NCI-H1105 (cell line): ENCODE measurements at places on chromosomes 13 and 19.

DNA sequence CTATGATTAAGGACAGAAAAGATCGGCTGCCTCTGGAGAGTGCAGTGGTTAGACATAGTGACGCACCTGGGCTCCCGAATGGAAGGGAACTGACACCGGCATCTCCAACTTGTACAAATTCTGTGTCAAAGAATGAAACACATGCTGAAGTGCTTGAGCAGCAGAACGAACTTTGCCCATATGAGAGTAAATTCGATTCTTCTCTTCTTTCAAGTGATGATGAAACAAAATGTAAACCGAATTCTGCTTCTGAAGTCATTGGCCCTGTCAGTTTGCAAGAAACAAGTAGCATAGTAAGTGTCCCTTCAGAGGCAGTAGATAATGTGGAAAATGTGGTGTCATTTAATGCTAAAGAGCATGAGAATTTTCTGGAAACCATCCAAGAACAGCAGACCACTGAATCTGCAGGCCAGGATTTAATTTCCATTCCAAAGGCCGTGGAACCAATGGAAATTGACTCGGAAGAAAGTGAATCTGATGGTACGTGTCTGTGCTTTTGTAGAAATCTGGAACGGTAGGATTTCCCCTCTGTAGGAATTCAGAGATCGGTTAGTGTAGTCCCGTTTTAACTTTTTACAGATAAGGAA, 16.9 kb downstream of the ERCC5 start:
- no peak for DNase-seq

- no peak for DNase-seq
Measured at GRCh38 chr13:36918246-36919131, 1.5 kb downstream of the SMAD9 start.

DNA sequence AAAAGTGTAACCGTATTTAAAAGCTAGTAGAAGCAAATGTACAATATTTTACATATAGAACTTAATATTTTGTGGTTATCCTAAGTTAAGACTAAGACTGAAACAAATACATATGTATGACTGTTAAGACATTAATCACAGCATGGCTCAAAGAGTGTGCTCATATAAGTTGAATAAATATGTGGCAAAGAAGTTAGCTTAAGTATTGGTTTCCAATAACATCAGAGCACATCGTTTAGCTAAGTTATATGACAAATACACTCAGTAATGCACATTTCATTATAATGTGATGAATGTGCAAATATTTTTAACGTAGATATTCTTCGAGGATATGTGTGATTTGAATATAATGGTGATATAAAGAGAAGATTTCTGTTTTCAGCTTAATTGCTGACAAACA, 253.8 kb downstream of the SLITRK5 start:
- DNase-seq = no peak

- no peak for DNase-seq
Measured at GRCh38 chr19:19162495-19162894, 7.6 kb downstream of the MEF2B start.

GRCh38 chr13:50679321-50679720, 164.2 kb downstream of the DLEU7 start:
- no peak for DNase-seq

- DNase-seq = no peak
Measured at GRCh38 chr19:647566-648284, 8.0 kb downstream of the FGF22 start.

- no peak for DNase-seq
Measured at GRCh38 chr13:40388617-40389016, 277.8 kb downstream of the FOXO1 start.

GRCh38 chr19:3576696-3577443, 4.1 kb downstream of the HMG20B start:
- no peak for DNase-seq

GRCh38 chr13:38202740-38203139, 146.9 kb upstream of the UFM1 start:
- no peak for DNase-seq

GRCh38 chr19:28469544-28469943, 743.4 kb downstream of the UQCRFS1 start:
- DNase-seq = no peak

GRCh38 chr13:107461751-107462150, 753.6 kb downstream of the LIG4 start:
- no peak for DNase-seq

GRCh38 chr19:39126312-39127187, 964 bp downstream of the PAK4 start:
- no peak for DNase-seq

DNA sequence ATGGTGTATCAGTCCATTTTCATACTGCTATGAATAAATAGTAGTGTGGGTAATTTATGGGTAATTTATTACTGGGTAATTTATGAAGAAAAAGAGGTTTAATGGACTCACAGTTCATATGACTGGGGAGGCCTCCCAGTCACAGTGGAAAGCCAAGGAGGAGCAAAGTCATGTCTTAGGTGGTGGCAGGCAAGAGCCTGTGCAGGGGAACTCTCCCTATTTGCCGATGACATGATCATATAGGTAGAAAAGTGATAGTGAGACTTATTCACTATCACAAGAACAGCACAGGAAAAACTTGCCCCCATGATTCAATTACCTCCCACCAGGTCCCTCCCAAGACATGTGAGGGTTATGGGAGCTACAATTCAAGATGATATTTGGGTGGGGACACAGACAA, 1137.7 kb downstream of the UQCRFS1 start:
- no peak for DNase-seq

GRCh38 chr13:103134271-103134670, 68.1 kb upstream of the SLC10A2 start:
- DNase-seq = no peak

DNA sequence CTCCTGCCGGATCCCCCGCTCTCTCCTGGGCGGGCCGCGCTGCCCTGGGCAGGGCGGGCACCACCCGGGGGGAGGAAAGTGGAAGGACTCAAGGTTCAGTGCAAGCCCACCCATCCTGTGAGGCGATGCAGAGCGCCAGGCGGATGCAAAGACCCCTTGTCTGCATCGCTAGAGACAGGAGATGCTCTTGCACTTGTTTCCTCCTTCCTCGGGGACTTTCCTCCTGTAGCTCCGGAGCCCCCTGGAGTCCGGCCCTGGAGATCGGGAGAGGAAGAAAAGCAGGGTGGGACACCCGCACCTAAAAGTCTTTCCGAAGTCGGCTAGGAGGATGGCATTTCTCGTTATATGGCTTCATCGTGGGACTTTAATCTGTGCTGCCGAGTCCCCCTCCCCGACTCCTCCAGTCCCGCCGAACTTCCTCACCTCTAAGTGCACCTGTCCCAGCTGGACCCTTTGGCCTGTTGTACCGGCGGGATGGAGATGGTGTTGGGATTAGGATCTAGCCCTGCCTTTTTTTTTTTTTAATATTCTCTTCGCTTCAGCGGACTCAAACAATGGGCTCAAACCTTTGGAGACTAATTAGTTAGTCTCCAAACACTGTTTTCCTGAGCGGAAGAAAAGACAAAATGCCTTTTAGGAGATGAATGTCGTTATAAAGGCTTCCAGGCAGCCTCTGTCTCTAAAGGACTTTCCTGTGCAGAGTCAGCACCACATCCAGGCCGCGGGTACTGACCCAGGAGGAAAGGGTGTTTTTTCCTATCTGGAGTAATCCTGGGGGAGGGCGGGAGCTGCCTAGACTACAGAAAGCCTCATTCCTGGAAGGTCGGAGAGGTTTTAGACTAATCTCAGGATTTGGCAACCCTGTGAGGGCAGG, 725 bp downstream of the FAM124A start:
- DNase-seq = no peak

DNA sequence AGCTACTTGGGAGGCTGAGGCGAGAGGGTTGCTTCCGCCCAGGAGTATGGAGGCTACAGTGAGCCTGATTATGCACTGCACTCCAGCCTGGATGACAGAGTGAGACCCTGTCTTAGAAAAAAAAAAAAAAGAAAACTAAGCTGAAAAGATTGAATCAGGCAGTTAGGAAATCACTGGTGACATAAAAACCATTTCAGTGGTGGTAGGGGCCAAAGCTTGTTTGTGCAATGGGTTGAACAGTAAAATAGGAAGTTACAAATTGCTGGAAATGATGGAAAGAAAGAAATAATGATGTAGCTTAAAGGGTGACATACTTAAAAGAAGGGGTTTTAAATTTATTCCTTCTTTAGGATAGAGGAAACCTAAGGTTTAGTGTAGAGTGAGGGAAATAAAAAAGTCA, 4.8 kb upstream of the OXGR1 start:
- DNase-seq = no peak

DNA sequence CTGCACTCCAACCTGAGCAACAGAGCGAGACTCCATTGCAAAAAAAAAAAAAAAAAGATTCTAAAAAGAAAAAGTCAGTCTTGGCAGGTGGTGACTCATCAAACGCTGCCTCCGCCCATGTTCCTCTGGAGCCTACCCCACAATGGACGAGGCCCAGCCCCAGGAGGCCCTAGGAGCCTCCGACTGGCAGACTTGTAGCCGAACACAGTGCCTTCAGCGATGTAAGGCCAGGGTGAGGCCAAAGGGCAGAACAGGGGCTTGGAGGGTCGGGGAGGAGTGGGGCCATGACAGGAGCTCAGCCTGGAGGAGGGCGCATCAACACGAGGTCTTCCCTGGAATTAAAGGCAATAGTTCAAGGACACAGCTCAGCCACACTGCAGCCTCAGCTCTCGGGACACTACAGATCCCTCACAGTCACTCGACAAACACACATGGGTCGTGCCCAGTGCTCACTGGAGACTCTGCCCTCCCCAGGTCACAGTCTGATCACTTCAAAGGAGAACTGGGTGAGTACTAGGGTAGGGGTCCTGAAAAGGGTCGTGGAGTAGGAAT, 5.1 kb downstream of the USE1 start:
- no peak for DNase-seq

DNA sequence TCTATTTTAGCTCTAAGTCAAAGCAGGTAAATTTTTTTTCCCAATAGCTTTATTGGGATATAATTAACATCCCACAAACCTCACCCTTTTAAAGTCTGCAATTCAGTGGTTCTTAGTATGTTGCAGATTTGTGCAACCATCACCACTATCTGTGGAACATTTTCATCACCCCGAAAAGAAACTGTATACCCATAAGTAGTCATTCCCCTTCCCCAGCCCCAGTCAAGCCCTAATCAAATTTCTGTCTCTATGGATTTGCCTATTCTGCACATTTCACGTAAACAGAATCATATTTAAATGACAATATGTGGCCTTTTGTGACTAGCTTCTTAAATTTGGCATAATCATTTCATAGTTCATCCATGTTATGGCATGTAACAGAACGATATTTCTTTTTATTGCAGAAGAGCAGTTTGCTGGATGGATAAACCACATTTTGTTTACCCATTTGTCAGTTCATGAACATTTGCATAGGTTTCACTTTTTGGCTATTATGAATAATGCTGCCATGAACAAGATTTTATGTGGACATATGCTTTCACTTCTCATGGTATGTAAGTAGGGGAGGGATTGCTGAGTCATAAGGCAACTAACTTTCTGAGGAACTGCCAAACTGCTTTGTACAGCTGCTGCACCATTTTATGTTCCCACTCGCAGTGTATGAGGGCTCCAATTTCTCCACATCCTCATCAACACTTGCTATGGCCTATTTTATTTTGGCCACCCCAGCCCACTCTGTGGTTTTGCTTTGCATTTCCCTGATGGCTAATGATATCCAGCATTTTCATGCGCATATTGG, 10.9 kb downstream of the SLC46A3 start:
- no peak for DNase-seq

DNA sequence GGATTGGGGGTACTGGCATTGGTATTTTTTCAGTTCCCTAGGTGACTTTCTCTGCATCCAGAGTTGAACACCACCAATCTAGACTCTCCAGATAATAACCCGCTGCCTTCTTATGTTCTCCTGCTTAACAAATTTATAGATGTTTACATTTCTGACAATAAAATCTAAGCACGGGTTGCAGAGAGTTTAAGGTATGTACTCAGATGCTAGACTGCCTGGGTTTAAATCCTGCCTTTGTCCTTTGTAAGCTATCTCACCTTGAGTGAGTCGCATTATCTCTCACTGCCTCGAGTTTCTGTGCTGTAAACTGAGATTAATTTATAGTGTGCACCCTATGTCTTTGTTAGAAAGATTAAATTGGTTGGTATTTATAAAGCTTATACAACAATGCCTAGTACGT, 131.4 kb upstream of the ARGLU1 start:
- no peak for DNase-seq

DNA sequence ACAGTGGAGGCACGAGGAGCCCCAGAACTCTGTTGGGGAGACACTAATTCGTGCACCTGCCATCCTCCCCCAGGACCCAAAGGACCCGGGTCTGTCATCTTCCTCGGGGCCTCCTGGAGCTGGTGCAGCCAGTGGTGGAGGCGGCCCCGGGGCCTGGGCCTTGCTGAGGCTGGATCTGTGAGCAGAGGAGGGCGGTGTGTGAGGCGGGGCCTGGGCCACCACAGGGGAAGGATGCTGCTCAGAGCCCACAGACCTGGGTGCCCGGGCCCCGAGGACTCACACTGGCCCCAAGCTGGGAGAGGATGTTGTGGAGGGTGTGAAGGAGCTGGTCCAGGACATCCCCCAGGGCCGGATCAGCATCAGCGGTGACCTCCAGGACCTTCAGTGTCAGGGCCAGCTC, 8.3 kb downstream of the IFNL3 start:
- DNase-seq = no peak

DNA sequence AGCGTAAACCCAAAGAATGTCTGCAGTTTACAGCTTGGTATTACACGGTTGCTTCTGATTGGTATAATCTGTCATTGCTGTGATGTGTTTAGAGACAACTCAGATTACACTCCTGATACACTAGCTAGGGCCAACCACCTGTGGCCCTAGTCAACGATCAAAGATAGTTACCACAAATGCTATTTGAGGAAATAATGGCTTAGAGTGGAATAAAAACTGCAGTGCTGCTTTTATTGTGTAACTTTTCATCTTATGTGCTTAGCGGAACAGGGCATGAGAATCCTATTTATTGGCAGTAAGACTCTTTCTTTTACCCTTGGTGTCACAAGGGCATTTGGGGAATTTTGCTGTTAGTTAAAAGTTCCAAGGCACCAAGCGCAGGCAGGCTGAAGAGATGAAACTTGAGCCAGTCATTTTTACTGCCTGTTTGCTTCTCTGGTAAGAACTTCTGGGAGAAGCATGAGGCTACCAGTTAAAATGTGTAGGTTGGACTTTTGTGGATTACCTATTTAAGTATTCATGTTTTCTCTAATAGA, 363.3 kb downstream of the KCNRG start:
- DNase-seq = no peak

- no peak for DNase-seq
Measured at GRCh38 chr13:73059460-73060250, 850 bp downstream of the KLF5 start.

- DNase-seq = no peak
Measured at GRCh38 chr19:46303691-46304397, 7.0 kb downstream of the HIF3A start.

DNA sequence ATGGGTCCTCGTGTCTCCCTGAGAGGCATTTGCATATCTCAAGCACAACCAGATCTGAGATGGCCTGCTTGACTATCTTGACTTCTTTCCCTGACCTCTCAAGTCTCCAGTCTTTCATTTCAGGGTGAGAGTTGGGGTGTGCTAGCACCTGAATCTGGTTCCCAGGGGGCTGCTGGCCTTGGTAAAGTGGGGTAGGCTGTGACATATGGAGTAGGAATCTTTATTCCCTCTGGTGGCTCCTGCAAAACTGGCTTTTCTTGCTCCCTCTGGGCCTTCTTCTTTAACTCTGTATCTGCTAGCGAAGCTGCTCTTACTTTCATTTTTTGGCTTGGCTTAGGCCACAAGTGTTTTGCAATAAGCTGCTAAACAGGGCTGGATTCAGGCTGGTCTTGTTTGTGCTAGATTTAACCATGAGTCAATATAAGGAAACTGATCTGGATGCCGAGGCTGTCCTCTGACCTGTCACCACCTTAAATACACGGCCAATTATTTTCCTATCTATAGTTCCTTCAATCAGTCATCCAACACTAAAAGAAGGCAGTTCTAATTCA, 42.3 kb downstream of the ZNF493 start:
- DNase-seq = no peak
